NCI-H1436 treated with DMSO at 0.1 percent for 48 hours (cell line): ENCODE measurements at places on chromosomes 11 and 22.
A peak's percentile ranks its signal among the peaks of the same experiment; 100 is the strongest.

DNA sequence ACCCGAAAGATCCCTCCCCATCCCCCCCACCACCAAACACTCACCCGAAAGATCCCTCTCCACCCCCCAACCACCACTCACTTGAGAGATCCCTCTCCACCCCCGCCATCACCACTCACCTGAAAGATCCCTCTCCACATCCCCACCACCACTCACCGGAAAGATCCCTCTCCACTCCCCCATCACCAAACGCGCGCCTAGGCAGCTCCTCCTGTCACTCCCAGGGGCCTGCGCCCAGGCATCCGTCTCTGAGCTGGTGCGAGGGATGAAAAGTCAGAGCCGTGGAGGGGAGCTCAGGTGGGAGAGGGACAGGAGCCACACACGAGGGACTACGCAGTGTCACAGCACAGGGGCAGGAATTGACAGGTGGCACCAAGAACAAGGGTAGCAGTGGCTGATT is 11.5 kb downstream of the KIAA0930 start:
- no peak for DNase-seq

- no peak for DNase-seq
Measured at GRCh38 chr11:26011474-26011873, 320.5 kb upstream of the ANO3 start.

- no peak for DNase-seq
Measured at GRCh38 chr22:29700206-29700899, 19.4 kb upstream of the CABP7 start.

DNA sequence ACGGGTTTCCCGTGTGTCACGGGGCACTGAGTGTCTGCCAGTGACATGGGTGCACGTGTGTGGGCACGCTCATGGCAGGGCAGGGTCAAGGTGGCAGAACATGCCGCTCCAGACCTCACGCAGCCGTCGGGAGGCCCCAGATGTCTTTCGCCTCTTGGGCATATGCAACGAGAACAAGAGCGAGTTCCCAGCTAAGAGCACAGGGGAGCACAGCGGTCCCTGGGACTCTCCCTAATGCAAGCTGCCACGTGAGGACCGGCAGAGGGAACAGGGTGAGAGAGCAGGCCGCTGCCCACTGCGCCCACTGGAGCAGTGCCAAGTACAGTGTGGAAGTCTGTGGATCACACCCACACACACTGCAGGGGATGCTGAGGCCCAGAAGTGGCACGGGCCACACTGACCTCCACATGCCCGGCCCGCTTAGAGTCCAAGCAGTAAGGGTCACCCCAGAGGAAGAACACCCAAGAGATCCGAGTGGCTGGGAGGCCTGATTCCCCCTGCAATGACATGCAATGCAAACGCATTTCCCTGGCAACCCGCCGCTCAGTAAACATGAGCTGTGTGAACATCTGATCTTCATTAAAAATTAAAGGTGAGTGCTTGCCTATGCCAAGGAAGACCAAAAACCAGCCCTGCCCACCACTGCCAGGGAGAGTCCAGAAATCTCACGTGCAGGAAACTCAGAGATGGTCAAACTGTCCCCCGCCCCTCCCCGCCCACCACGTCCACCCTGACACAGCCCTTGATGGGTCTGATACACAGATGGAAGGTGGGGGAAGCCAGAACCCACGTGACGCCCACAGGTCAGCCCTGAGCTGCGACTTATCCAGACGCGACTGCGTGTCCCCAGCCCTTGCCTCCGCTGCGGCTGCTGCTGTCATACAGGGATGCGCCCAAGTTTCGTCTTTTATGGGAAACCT is 11.7 kb downstream of the CERK start:
- no peak for DNase-seq

DNA sequence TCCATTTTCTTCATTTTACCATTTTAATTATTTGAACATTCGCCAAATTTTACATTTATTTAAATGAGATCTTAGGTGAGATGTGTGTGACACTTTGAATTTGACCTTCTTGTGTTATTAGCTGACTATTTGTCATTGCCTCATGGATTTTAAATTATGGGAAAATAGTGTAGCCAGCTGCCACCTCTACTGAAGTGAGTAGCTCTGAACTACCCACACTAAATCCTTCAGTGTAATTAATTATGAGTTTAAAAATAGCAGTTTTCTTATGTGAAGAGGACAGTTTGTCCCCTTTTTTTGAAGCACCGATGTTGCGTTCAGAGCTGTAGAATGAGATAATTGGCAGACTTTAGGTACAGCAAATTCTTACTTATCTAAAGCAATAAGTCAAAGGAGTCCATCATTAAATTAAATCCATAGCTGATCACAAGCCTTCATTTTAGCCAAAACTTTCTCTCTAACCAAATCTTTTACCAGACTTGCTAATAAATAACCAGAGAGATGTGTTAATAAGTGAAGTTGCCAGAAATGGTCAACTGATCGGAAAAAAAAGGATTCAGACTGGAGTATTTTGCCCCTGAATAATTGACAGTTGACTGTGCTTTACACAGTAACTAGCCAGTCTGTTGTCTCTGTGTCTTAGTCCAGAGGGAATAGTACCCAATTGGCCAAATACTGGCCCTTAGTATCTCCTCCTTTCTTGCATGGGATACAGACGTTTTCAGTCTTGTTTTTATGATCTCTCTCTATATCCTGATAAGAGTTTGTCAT is 75.0 kb downstream of the ZC3H12C start:
- DNase-seq: no peak

- no peak for DNase-seq
Measured at GRCh38 chr22:27474112-27474571, 327.4 kb downstream of the MN1 start.

- no peak for DNase-seq
Measured at GRCh38 chr11:3986301-3986700, 108.3 kb upstream of the RRM1 start.

GRCh38 chr11:47441421-47441820 is 7.5 kb downstream of the RAPSN start:
- DNase-seq: no peak

DNA sequence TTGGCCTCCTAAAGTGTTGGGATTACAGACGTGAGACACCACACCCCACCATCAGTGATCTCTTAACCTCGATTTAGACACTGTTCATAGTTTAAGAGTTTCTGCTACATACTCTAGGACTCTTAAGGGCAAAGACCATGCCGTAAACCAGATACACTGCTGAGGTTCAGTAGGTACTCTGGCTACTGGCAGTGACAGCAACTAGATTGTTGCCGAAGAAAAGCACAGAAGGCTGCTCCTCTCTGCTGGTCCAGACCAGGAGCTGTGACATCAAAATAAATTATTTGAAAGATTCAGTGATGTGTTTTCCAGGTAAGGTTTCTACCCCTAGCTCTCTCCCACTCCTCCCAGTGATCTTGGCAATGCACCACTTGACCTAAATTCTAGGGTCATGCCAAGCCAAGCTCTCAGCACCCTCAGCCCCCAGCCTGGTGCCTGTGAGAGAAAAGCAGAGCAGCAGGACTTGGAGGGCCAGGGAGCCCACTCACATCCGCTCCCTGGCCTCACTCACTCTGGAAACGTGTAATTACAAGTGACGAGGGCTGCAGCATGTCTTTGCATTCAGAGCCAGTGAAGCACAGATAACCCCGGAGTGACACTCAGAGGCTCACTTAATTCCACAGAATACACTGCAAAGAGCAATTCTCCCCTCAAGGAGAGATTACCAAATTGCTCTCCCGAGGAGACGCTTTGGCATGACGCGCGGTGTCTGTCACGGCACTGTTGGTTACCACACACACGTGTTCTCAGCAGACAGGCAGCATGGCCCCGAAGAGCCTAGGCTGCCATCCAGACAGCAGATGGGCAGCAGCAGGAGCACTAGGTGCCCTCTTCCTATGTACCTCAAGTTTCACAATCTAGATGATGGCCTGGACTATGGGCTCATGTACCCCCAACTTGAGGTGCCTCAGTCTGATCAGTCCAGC is 96.9 kb upstream of the PITPNB start:
- DNase-seq: no peak

DNA sequence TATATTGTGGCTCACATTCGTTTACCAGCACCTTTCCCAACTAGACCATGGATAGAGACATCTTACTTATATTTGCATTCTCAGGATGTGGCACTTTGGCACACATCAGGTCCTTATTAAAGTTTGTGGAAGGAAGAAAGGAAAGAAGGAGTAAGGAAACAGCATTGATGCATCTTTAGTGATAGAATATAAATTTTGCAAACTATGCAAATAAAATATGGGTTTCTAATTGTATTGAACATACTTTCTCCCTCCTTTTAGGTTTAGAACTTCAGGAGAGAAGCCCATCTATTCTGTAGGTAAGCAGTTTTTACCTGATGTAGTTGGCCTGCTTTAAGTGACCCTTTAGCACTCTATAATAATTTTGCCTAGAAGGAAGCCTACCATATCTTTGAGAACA is 20.4 kb downstream of the MRPL48 start:
- no peak for DNase-seq

GRCh38 chr11:119422809-119423508 is at the start of gene THY1:
THY1 (minus strand) TSS chr11:119423172; CDS start chr11:119420905, 2,267 bp downstream.
- DNase-seq: no peak

DNA sequence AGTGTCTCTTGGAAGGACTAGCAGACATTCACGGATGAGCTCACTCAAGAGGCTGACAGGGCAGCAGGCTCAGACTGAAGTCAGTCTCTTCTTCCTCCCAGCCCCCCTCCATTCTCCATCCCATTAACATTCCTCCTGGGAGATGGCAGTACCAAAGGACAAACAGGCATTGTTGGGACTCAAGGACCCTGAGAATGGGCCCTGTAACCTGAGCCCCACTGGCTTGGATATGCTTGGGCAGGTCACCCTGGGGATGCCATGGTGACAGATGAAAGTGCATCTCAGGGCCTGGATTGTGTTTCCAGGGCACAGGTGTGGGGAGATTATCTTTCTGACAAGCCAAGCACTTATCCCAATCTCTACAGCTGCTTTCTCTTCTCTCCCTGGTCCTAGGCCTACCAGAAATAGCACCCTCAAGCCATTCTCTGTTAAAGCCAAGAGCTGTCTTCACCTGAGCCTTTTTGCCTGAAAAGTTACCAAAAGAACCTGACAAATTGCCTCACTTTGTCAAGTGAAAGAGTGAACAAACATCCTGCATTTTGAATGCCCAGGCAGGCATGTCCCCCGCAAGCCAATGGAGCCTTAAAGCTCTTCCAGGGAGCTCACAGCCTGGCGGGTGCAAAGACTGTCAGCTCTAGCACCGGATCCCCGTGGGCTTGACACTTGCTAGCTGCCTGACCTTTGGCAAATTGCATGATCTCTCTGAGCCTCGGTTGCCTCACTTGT is 366.0 kb upstream of the NARS2 start:
- DNase-seq: peak; percentile 36

- no peak for DNase-seq
Measured at GRCh38 chr22:22712666-22713365, 68.4 kb downstream of the GGTLC2 start.

- no peak for DNase-seq
Measured at GRCh38 chr11:23680488-23681230, 816.2 kb upstream of the LUZP2 start.

- no peak for DNase-seq
Measured at GRCh38 chr11:127552446-127552845, 551.9 kb upstream of the KIRREL3 start.

DNA sequence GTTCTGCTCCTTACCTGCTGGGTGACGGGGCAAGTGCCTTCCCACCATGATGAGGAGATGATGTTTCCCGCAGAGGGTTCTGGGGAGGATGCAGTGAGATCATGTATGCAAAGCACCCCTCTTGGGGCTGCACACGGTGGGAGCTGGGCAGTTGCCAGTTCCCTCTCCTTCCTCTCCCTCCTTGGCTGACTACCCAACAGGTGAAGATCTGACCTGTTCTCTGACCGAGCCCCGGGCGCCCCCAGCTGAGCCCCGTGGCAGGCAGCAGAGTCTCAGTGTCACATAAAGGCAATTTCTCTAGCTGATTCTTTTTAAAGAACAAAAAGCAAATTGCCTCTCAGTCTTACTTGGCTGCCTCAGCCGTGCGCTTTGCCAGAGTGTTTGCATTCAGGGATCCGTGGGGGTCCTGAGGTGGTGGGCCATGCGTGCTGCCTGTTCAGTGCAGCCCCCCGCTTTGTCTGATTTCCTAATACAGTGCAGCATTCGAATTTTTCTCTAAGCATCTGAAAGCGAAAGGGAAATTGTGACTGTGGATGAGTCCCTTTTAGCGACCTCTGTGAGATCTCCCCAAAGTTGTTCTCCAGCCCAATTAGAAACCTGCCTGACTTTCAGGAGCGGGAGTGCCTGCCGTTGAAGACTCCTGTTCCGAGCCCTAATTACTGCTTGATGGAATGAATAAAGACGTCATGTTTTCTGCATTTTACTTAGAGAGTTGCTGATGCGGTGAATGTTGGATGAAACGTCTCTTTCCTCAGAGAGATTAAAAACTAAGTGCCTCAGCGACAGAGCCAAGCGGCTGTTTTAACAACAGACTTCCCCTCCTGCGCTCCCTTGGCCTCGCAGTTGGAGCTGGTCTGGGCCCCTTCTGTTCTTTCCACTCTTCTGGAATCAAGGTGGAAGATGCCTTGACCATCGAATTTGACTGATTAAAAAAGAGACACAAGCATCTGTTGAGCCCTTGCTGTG is 86.0 kb downstream of the GRIK4 start:
- no peak for DNase-seq

- no peak for DNase-seq
Measured at GRCh38 chr22:39252461-39253434, 8.0 kb upstream of the PDGFB start.

DNA sequence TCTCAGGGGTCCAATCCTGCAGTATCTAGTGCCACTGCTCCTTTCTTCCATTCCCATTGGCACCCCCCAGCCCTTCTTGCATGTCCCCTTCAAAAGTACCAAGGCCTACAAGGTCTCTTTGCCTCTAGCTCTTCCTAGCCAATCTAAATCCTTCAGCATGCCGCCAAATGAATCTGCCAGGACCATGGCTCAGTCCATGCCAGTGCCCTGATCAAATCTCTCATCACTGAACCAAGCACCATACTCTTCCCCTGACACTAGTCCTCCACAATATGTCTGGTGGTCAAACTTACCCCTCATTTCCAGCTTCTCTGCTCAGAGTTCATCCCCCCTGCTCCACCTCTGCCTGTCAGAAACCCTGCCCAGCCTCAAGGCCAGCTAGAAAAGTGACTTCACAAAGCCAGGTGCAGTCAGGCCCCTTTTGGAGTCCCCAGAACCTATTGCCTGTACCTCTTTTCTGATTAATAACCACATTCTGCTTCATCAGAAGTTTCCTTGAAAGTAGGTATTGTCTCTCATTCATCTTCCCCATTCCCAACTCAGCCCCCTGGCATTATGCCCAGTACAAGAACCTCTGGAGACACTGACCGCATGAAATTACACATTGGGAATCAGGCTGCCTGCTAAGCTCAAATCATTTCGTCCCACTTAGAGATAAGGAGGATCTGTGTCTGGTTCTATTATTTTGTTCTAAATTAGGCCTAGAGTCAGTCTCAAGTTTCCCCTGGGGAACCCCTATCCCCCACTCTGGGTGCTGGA is 11.4 kb downstream of the FEN1 start:
- DNase-seq: no peak

DNA sequence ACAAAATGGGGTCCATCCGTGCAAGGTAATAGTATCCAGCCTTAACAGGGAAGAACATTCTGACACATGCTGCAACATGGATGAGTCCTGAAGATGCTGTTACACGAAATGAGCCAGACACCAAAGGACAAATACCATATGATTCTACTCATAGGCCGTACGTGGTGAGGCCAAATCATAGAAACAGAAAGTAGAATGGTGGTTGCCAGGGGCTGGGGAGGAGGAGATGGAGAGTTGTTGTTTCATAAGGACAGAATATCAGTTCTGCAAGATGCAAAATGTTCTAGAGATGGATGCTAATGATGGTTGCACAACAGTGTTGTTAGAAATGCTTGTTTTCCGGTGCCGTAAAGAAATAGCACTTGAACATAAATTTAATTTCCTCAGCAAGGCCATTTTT is 2.6 kb downstream of the TBX10 start:
- DNase-seq: no peak
